ENCODE measurements at places on chromosomes 16 and 17.

DNA sequence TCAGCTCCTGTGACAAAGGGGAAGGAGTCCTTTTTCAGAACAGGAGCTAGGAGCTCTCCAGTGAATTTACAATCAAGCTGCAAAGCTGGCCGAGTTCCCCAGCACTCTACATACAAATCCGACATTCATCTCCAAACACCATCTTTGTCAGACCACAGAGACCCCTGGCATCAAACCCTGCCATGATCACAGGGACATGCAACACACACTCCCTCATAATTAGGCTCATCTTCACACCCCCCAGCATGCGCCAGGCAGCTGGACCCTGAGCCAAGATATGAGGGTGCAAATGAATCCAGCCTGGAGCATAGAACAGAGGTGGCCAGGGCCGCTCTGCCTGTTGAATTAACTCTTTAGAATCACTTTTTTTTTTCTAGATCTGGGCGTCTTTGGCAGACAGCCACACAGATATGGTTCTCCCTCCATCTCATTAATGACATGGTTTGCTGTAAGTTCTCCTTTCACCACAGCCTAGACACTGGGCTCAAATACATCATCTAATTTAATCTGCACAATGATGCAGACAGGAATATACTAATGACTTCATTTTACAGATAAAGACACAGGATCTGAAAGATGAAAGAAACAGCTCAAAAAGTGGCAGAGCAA, 366.3 kb downstream of the NPIPA8 start:
- DNase-seq = no peak

DNA sequence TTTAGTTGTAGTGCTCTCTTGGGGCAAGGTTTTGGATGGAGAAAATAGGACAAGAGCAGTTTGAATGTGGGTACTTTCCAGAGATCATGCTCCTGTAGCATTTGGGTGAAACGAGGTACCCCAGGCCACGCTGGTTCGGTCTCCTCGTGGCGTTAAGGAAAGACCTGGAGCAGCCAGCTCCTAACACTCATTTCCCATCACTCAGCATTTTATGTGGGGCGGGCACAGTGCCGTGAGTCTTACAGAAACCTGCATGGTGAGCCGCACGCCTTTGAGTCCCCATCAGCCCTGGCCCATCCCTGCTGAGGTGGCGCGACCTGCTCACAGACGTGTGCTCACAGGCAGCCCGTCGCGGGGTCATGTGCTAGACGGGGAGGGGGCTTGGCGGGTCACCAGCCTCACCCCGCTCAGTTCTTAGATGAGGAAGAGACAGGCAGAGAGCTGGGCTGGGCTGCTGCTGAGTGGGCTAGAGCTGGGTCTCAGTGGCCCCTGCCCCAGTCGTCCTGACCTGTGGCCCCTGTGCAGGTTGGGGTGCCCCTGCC, 37.3 kb downstream of the TBCD start:
- no peak for DNase-seq

DNA sequence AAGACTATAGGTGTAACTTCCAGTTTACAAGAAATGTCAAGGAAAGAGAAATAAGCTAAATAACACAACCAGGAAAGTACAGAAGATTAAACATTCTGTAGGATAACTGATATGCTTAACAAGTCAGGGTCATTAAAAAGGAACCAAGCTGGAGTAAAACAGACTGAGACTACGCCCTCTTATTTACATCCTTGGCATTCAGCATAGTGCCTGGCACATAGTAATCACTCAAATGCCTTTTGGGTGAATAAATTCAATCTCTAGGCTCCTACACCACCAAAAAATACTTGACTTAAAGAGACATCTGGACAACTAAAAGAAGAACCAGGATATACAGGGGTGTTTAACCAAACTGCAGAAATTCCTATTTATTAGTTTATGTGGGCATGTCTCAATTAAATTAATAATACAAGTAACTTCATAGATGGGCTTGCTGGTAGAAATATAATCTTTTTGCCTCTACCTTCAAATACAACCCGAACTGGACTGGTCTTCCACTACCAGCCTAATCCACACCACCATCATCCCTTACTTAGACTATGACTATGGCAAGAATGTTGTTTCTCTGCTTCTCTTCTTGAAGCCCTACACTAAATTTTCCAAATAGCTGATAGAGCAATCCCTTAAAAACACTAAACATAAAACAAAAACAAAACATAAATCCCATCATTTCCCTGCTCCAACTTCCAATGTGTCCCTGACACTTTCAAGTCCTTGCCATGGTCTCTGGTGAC, 47.7 kb upstream of the ULK2 start:
- DNase-seq = no peak

DNA sequence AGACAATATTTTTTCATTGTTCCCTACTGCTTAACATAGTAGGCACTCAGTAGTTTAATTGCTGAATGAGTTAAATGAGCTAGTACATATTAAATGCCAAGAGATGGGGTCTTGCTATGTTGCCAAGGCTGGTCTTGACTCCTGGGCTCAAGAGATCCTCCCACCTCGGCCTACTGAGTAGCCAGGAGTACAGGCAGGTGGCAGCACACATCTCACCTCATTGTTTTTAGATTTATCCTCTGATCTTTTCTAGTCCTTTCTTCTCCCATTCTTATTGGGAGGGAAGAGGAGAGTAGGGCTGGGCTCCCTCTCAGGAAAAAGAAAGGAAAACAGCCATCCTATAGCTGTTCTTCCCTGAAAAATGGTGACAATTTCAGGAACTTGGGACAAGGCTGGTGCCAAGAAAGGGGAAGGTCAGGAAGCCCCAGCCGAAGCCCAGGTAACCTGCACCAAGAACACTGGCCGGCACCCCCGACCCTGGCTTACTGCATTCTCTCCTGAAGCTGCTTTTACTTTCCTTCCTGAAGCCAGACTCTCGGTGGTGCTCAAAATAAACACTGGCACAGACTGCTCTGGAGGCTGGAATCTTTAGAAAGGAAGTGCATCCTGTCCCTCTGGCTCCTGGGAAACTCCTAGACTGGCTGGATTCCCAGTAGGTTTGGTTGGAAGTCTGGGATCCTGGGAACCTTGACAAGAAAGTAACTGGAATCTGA, 2.7 kb downstream of the TNFAIP1 start:
- DNase-seq = peak; percentile 21

GRCh38 chr16:75792771-75793492, 66.6 kb upstream of the CPHXL start:
- no peak for DNase-seq

GRCh38 chr16:3143598-3144320, 8.9 kb downstream of the ZNF213 start:
- no peak for DNase-seq

DNA sequence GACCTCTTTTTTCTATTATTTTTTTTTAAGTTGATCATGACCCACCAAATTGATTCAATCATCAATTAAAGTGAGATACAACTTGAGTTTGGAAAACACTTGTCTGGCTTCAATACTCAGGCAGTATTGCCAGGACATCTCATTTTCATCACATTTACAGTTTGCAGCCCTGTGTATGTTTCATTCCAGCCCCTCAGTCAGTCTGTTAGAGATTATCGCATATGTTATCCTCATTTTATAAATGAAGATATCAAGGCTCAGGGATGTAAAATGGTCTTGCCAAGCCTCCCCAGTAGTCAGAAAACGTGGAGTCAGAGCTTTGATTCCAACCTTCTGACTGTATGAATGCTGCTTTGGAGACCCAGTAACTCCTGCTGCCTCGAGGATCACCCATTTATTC, 87.3 kb upstream of the CACNG3 start:
- no peak for DNase-seq

- no peak for DNase-seq
Measured at GRCh38 chr17:80122926-80123505, 21.6 kb downstream of the GAA start.

- DNase-seq = peak; percentile 40
Measured at GRCh38 chr17:37791447-37792399, 46.9 kb upstream of the HNF1B start.

DNA sequence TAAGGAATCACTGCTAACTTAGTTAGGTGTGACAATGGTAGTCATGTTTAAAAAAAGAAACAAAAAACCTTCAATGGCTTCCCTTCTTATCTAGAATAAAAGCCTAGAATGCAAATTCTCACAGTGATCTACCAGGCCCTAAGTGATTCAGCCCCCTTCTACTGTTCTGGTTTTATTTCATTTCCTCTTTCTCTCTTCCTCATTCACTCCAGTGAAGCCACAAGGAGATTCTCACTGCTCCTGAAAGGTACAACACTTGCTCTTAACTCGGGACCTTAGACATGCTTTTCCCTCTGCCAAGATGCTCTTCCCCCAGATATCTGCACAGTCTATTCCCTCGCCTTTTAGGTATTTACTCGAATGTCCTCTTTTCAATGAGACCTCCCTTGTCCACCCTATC, 3.7 kb downstream of the PIGS start:
- no peak for DNase-seq

DNA sequence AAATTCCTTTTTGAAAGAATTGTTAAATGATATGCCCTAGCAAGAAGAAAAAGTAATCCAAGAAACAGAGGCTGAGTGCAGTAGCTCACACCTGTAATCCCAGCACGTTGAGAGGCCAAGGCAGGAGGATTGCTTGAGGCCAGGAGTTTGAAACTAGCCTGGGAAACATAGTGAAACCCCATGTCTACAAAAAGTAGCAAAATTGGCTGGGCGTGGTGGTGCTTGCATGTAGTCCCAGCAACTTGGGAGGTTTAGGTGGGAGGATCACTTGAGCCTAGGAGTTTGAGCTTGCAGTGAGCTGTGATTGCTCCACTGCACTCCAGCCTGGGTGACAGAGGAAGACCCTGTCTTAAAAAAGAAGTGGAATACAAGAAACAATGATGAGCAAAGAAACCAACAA, 56.1 kb downstream of the NT5M start:
- DNase-seq = no peak

- no peak for DNase-seq
Measured at GRCh38 chr17:77354420-77354669, 213.6 kb downstream of the SEC14L1 start.
